Stimulated activated CD8-positive, alpha-beta memory T cell treated with anti-CD3 and anti-CD28 coated beads, Interleukin-15, amount 100 ng/mL, for 4 hours (primary cell): ENCODE measurements at places on chromosomes 5 and 9.

- no peak for DNase-seq
Measured at GRCh38 chr9:126261584-126262356, 64.9 kb upstream of the MVB12B start.

- DNase-seq: no peak
Measured at GRCh38 chr9:110578575-110579033, 937 bp downstream of the SVEP1 start.

DNA sequence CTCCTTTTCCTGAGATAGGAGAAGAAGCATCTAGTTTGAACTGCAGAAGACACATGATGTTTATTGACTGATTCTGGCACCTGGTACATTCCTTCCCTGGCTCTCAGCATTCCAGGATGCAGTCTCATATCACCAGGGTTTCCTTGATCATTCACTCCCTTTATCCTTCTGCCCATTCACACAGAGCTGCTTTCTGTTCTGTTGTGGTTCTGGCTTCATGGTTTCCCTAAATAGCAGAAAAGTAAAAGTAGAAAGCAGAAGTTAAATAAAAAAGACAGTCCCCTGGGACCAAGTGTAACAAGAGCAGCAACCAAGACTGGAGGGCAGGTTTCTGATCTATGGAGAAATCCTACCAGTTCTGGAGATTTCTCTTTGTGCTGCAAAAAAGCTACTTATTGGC lies 3.2 kb downstream of the IFNA8 start:
- no peak for DNase-seq

DNA sequence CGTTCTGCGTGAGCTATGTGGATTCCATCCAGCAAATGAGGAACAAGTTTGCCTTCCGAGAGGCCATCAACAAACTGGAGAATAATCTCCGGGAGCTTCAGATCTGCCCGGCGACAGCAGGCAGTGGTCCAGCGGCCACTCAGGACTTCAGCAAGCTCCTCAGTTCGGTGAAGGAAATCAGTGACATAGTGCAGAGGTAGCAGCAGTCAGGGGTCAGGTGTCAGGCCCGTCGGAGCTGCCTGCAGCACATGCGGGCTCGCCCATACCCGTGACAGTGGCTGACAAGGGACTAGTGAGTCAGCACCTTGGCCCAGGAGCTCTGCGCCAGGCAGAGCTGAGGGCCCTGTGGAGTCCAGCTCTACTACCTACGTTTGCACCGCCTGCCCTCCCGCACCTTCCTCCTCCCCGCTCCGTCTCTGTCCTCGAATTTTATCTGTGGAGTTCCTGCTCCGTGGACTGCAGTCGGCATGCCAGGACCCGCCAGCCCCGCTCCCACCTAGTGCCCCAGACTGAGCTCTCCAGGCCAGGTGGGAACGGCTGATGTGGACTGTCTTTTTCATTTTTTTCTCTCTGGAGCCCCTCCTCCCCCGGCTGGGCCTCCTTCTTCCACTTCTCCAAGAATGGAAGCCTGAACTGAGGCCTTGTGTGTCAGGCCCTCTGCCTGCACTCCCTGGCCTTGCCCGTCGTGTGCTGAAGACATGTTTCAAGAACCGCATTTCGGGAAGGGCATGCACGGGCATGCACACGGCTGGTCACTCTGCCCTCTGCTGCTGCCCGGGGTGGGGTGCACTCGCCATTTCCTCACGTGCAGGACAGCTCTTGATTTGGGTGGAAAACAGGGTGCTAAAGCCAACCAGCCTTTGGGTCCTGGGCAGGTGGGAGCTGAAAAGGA lies 10.9 kb downstream of the QRFP start:
- DNase-seq: no peak

DNA sequence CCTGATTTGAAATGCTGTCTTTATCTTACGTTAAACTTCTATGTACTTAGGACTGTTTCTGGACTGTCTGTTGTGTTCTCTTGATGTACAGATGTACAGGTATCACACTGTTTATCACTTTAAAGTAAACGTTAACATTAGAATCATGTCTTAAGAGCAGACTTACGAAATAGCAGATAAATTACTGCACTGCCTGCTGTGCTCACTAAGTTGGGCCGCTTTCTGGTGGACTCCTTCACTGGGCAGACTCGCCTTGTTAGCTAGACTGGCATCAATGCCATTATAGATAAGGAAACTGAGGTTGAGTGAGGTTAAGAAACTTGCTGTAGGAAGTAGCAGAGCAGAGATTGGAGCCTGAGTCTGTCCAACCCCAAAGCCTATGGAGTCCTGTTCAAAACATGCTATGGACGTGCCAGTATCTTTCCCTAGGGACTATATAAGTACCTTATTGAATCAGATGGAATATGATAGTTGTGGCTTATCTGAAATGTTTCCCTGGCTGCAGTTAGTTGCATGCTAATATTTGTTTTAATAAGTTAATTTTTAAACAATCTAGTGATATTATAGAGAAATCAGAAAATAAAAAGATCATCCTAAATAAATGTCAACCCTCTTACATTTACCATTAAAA lies 16.9 kb downstream of the ZNF618 start:
- DNase-seq: no peak

GRCh38 chr5:116382032-116382873 lies 192.4 kb downstream of the SEMA6A start:
- DNase-seq: no peak

DNA sequence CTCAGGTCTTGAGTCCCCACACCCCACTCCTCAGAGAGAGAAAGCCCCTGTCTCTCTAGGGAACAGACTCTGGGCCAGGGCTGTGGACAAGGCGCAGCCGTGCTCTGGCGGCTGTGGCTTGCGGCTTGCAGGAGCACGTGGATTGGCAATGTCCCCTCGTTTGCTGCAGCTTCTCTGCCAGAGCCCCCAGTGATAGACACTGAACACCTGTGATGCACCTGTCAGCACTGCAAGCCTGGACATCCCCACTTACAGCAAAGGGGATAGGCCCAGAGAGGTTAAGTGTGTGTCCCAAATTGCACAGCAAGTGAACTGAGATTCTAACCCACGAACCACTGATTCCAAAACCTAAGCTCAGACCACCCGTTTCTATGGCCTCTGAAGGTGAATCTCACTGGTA lies 7.0 kb downstream of the GFI1B start:
- no peak for DNase-seq

GRCh38 chr5:1729641-1730486 lies 69.8 kb downstream of the MRPL36 start:
- no peak for DNase-seq

- no peak for DNase-seq
Measured at GRCh38 chr9:88198341-88198807, 60.1 kb upstream of the SPATA31C2 start.

DNA sequence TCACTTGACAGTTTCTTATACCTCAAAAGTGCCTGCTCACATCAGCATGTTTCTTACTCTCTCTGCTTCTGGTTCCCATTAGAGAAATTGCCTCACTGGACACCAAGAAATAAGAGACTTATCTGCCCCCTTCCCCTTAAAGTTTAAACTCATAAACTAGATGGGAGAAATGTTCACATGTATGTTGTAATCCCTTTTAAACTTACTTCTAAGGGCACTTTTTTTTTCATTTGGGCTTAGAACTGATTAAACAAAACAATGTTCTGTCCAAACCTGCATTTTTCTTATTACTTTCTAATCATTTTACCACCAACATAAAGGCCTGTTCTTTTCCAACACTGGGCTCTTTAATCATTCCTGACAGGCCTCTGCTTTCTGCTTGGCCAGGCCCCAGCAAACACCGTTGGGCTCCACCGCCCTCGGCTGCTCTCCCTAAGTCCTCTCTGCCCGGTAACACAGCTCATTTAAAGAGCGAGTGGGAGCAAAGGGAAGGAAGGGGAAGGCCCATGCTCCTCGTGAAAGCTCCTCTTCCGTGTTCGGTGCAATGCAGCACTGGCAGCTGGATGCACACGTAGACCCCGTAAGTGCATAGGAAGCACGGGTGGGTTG lies 53.4 kb downstream of the ROR2 start:
- DNase-seq: no peak

- DNase-seq: no peak
Measured at GRCh38 chr5:132464156-132464939, 26.2 kb downstream of the IRF1 start.

DNA sequence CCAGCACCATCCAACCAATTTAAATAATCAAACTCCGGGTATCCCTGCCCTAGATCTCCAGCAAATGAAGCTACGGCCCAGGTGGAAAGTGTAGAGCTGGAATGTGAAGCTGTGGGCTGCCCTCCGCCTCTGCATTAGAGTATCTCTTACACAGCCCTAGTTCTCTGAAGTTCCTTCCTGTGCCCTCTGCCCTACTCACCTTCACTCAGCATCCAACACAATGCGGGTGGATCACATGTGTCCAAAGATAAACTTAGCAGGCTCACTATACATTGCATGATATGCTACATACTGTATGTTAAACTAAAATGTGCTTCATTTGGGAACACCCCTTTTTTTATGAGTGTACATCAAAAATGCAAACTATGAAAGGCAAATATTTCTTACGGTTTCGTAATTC lies 70.0 kb upstream of the RAD23B start:
- no peak for DNase-seq

DNA sequence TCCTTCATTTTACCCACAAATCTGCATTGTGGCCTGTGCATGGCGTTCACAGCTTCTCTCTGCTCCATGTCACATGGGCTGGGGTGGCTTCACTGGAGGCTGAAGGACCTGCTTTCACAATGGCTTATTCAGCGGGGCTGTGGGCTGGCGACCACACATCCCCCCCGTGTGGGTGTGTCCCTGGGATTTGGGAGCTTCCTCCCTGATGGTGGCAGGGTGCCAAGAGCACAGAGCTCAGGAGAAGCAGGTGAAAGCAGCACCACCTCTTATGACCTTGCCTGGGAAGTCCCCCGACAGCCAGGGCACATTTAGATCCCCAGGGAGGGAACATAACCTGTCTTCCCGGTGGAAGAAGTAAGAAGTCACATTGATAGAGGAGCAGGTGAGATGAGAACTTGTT lies 5.0 kb upstream of the MED10 start:
- DNase-seq: no peak

- no peak for DNase-seq
Measured at GRCh38 chr5:181163487-181164075, 16.2 kb downstream of the OR2V2 start.

GRCh38 chr5:143850050-143850683 lies 38.2 kb downstream of the HMHB1 start:
- DNase-seq: no peak

GRCh38 chr5:62457071-62457470 lies 44.5 kb downstream of the IPO11 start:
- no peak for DNase-seq

GRCh38 chr5:56608217-56608925 lies 207.0 kb upstream of the MAP3K1 start:
- no peak for DNase-seq

DNA sequence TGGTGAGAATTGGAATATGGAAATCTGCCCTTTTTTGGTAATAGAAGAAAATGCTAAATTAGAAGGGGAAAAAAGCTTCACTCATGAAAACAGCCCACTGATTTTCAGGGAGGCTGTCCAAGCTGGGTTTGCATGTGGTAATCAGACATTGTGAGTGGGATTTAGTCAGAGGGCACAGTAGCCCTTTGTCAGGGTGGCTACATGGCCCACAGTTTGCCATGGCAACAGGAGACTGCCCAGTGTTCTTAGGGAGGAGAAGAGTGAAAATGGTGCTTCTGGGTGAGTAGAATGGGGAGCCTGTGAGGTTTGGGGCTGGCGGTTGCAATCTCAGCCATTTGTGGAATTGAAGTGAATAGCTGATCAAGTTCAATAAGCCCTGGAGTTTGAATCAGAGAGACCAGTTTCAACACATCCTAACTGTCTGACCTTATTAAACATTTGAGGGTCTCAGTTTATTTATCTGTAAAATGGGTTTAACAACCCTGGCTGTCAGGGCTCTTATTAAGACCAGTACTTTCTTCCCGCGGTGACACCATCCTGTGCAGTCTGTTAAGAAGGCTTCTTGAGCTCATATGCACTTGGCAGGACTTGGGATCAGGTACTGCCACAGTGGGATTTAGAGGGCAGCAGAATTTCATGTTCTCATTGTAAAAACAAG lies 107.6 kb upstream of the TNC start:
- DNase-seq: no peak

GRCh38 chr5:73440262-73440661 lies 8.3 kb downstream of the FOXD1 start:
- DNase-seq: no peak
